Endothelial cell of umbilical vein (primary cell): ENCODE measurements at places on chromosomes 3 and 15.
A peak's percentile ranks its signal among the peaks of the same experiment; 100 is the strongest.

GRCh38 chr3:162525771-162526170 is 1029.2 kb downstream of the OTOL1 start:
- no peak for DNase-seq

- DNase-seq, result no peak
Observed at GRCh38 chr3:171835116-171835515, 8.0 kb upstream of the TMEM212 start.

- DNase-seq, result no peak
Observed at GRCh38 chr15:59245559-59245958, 38.9 kb downstream of the LDHAL6B start.

DNA sequence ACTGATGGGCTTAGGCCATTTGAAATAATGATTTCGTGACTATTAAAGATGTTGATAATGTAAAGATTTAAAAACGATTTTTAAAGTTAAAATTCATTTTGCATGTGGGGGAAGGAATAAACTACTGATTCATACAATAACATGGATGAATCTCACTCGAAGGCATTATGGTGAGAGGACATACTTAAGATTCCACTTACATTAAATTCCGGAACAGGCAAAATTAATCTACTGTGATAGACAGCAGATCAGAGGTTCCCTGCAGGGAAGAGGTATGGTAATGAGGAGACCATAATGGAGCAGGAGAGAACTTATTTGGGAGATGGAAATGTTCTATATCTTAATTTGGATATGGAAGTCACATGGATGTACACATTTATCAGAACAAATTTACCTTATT is 28.4 kb upstream of the RAB6B start:
- no peak for DNase-seq

DNA sequence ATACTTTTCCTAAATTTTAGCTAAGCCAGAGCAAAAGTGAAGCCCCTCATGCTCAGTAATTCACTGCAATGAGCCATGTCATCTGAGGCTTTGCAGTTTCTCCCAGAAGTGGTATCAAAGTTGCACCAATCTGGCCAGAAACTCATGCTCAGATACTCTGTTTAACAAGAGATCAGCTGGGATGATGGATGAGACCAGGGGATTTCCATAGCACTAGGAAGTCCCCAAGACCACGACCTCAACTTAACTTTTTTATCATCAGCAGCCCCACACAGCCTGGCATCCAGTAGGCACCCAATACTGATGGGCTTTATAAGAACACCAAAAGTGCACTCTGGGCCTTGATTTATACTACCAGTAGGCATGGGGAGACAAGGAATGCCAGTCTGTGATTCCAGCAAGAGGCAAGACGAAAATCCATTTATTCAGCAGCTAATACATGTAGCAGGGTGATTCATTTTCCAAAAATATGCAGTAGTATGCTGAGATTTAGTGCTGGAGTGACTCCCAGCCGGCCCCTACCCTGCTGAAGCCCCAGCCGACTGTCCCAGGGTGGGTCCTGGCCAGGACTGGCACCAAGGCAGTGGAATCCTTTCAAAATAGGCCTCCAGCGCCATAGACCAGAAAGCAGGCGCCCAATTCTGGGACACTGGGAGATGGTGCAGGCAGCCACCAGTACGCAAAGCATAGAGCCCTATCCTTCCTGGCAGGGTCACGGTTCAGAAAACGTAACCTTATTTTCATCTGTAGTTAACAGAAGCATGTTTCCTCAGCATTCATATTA is 612 bp upstream of the LDHAL6B start:
- DNase-seq, result no peak

- no peak for DNase-seq
Observed at GRCh38 chr3:136928240-136928639, 29.5 kb upstream of the IL20RB start.

GRCh38 chr15:31439328-31439727 is 112.7 kb downstream of the KLF13 start:
- no peak for DNase-seq

DNA sequence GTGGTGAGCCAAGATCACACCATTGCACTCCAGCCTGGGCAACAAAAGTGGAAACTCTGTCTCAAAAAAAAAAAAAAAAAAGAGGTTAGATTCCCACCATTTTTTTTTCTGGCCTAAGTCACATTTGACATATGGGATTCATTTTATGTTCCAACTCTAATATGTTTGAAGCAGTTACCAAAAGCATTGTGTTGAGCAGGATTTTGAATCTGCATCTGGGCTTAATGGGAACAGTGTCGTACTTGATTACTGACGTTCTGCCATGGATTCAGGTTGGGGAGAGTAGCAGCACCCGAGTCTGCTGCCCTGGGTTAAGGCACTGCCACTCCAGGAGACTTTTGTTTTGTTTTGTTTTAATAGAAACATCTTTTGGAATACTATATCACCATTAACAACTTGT is 348.7 kb upstream of the TBL1XR1 start:
- no peak for DNase-seq

DNA sequence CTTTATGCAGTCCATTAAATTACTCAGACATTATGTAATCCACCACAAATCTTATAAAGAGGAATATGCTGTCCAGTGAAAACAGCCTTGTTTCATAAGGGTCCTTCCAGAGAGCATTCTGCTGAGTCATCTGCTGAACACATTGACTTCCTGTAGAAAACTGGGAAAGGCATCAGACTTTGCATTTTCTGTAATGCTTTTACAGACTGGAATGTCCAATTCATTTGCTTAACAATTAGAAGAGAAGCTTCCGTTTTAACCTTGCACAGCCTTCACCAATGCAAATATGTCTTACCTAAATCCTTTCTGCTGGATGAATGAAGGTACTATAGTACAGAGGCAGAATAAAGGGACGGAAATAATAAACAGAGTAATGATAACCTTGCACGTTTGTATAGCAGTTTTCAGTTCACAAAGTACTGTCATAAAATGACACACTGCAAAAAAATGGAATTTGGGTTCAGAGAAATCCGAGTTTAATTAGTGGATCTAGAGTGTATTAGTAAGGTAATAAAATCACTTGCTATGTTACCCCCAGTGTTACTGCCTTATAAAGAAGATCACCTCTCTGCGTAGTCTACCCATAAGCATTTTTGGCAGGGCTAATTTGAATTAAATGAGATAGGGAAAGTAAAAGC is 301.5 kb downstream of the PYDC2 start:
- peak; percentile 58 for DNase-seq

DNA sequence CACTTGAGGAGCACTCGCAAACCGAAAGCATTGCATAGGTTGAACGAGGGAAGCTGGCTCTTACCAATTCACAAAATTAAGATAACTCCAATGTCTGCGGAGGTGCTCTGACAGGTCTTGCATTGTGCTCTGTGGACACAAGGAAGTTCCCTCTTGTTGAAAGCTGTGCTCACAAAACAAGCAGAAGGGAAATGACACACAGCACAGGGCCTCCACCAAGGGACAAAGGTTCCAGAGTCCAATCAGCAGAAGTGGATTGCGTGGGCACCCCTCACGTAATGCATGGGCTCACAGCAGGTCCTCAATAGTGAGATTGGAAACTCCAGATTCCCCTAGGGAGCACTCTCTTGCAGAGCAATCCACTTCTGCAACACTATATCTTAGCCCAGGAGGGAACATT is 89.9 kb downstream of the ATP10A start:
- no peak for DNase-seq

DNA sequence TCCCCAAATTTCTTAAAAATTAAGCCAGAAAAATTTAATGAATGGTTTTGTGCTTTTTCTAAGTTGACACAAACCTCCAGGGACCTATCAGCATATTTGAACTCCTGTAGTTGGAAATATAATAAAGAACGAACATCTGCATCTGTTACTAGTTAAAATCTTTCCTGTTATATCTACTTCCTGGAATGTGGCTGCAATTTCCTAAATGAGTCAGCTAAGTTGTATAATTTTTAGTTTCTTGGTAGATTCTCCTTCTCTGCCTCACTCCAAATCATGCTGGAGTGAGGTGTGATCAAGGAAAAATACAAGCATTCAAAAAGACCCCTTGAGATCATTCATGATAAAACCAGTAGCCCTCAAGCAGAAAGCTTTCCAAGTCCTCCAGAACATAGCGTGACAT is 106.2 kb upstream of the MCTP2 start:
- no peak for DNase-seq

GRCh38 chr15:68924866-68925560 is 5.3 kb upstream of the SPESP1 start:
- DNase-seq, result peak; percentile 75

GRCh38 chr3:88225326-88226008 is 75.7 kb downstream of the C3orf38 start:
- DNase-seq, result no peak

DNA sequence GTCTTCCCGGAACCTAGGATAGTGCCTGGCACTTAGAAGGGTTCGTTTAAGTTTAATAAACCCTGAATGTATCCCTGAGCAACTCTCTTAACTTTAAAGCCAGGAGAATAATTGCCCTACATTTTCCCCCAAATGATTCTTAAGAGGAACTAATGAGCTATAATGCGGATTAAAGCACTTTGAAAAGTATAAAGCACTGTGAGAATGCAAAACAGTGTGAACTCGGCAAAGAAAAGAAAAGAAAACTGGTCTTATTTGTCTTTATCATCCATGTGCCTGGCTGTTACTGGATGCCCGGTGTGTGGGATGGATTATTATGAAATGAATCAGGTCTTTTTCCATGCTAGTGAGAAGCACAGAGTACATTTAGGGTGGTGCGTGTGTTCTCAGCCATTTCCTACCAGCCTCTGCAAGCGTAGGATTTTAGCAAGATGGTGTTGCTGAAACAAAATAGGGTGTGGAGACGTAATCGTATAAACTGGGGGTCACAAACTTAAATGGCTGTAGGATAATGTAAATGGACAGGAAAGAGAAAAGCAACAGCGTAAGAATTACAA is 983 bp downstream of the KBTBD12 start:
- no peak for DNase-seq

GRCh38 chr3:125062904-125063618 is 7.3 kb upstream of the HEG1 start:
- DNase-seq, result peak; percentile 71

GRCh38 chr15:85005746-85006145 is 24.1 kb downstream of the PDE8A start:
- DNase-seq, result no peak
